ENCODE measurements at places on chromosomes 5 and 9. TPM values are rescaled to one million over a fixed set of nuclear protein-coding genes. Genes with fewer than 3 reads are reported as not detected.

DNA sequence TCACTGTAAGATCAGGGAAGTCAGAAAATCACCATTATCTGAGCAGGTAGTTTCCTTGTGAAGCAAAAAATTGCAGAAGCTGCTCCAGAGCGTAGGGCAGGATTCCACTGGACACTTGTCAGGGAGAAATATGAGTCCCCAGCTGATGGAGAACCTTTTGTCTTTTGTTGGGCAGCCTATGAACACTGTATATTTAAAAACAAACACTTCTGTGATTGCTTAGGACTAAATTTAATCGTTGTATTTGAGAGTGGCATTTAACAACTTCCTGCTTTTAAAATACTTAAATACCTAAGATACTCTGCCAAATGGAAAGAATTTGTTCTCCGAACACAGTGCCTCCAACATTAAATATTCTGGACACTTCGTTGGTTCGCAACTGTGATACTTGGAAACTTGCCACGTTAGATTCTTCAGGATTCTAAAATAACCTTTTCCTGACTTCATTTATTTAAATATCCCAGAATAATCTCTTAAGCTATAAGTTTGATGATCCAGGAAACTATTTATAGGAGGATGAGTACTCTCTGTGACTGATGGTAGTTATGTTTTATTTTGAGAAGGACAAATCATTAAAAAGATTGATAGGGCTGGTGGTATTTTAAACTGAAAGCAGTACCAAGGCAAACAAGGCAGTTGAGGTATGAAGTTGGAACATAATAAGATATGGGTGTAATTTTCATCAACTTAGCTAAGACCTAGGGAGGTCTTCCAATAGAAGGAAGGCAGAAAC lies 2.7 kb upstream of the HSPA4 start:
- no peak for DNase-seq

DNA sequence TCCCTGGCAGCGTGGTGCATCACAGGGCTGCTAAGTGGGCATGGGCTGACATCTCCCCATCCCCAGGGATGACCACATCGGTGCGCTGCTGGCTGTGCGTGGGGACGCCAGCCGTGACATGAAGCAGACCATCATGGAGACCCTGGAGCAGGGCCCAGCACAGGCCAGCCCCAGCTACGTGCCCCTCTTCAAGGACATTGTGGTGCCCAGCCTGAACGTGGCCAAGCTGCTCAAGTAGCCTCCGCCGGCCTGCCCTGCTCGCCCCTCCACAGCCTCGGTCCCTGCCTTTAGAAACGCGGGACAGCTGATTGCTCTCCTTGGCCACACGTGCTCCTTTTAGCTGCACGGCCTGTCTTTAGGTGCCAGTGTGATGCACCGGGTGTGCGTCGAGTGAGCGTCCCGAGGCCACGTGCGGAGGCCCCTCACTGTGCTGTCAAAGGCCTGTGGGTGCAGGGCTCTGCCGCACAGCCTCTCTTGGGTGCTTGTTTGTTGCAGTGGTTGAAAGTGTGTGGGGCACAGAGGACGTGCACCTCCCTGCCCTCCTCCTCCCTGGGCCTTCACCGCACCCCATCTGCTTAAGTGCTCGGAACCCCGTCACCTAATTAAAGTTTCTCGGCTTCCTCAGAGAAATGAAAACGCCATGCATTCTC lies 23.8 kb downstream of the EXOC3 start:
- DNase-seq = peak; percentile 4

- DNase-seq = no peak
These were observed 238.0 kb downstream of the ENC1 start for GRCh38 chr5:74402553-74402952.

DNA sequence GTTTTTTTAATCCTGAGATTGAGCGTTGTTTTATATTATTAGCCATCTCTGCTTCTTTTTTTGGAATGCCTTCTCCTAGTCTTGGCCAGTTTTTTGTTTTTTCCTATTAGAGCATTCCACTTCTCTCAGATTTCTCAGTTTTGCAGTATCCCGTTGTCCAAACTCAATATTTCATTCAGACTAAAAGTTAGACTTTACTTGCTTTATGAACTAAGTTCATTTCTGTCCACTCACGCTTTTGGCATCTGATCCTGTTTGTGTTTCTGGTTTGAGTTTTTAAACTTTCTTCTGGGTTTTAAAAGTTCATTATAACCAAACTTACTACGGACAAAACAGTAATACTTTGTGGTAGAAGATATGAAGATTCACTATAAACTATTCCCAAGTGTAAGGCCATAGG lies 288.3 kb upstream of the MPDZ start:
- no peak for DNase-seq

GRCh38 chr5:177130211-177131018 lies 3.2 kb upstream of the NSD1 start:
- no peak for DNase-seq

GRCh38 chr5:178279723-178280438 lies 47.3 kb upstream of the PHYKPL start:
- peak; percentile 87 for DNase-seq

DNA sequence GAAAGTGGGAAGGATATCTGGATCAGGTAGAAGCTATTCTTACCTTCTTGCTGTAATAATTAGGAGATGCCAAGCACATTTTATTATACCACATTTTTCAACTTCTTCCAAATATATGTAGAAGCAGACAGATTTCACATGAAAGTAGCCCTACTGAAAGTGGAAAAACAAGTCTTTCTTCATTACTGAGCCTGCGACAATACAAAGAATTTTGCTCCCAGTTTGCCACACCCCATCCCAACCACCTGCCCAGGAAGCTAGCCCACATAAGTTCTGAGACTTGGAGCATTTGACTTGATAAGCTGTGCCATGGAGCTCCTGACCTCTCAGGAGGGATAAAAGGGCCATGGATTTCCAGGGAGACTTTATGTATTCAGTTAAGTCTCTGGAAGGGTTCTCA lies 249.1 kb upstream of the ADCY2 start:
- peak; percentile 31 for DNase-seq

- DNase-seq = peak; percentile 89
These were observed 186.8 kb upstream of the KLF9 start for GRCh38 chr9:70601000-70601951.

DNA sequence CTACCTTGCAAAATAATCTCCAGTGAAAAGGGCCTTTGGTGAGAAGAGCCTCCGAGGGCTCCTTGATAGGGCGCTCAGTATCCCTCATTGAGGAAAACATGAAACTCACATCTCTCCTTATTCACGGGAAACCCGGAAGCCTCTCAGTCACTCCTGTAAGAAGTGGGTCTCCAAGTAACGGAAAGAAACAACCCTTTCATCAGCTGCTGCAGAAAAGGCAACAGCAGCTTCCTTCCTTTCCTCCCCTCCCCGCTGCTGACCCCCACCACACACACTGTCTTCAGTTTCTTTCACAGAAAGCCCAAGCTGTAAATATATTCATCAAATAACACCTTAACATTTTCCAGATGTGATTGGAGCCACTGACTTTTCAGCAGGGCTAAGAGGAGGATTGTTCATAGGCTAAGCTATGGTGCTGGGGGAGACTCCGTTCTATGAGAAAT lies 81.4 kb downstream of the C9orf152 start:
- no peak for DNase-seq

DNA sequence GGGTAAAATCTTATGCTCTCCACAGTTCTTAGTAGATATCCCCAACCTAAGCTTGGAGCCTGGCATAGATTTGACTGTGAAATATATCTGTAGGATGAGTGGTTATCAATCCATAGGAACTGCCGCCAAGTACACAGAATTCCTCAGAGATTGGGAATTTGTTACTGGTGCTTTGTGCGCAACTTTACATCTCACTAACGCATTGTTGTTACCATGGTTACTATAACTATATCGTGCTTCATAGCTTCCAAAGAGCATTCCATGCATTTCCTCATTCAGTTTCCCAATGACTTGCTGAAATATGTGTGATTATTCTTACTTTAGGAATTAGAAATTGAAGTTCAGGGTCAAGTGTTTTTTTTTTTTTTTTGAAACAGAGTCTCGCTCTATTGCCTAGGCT lies 9.5 kb upstream of the GGTA1 start:
- no peak for DNase-seq

DNA sequence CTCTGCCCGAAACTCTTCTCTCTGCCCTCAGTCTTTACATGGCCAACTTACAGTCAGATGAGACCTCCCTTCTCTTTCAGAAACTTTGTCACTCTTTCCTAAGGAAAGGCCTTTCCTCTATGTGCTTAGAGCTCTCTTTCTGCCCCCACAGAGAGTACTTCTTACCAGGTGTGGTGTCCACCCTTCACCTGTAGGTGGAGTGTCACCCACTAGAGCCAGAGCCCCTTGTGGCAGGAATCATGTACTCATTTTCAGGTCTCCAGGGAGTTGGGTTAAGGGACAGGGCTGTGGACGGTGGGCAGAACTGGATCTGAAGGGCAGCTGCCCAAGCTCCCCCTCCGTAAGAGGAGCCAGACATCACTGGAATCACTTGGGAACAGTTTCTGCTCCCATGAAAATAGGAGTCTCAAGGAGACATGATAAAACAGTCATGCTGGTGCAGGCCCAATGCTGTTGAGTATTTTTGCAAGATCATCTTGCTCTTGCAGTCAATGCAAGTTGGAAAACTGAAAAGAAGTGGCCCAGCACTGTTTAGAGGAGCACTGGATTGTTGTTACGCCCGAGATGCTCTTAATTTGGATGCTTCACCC lies 436.7 kb downstream of the ZSWIM6 start:
- peak; percentile 9 for DNase-seq

DNA sequence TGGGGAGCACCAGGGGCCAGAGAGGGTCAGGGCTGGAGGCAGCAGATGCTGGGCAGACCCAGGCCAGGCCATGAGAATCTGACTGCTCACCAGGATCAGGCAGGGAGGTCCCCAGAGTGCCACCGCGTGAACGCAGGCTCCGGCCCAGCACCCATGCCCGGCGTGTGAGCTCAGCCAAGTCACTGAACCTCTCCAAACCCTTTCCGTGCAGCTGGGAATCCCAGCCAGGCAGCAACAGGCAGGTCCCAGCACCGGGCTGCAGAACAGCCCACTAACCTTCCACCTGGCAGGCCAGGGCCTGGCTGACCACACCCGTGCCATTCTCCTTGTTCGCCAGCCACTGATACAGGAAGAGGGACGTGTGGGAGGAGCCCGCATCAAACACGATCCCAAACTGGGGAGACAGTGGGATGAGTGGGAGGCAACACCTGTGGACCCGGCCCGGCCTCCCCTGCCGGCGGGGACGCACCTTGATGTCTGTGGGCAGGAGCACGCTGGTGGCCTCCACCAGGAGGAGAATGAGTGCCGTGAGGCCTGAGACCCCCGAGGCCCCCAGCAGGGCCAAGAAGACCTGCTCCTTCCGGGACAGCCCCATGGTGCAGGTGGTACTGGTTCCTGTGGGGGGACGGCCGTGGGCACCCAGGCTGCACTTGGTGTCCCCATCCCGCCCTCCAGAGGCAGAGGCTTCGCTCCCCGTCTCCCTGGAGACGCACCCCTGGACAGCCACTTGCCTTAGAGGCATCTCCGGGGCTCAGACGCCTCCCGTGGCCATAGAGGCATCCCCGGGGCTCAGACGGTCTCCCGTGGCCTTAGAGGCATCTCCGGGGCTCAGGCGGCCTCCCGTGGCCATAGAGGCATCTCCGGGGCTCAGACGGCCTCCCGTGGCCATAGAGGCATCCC lies 3.2 kb downstream of the ENTPD8 start:
- no peak for DNase-seq

- DNase-seq = no peak
These were observed 291.2 kb upstream of the PTPRD start for GRCh38 chr9:10903969-10904368.

DNA sequence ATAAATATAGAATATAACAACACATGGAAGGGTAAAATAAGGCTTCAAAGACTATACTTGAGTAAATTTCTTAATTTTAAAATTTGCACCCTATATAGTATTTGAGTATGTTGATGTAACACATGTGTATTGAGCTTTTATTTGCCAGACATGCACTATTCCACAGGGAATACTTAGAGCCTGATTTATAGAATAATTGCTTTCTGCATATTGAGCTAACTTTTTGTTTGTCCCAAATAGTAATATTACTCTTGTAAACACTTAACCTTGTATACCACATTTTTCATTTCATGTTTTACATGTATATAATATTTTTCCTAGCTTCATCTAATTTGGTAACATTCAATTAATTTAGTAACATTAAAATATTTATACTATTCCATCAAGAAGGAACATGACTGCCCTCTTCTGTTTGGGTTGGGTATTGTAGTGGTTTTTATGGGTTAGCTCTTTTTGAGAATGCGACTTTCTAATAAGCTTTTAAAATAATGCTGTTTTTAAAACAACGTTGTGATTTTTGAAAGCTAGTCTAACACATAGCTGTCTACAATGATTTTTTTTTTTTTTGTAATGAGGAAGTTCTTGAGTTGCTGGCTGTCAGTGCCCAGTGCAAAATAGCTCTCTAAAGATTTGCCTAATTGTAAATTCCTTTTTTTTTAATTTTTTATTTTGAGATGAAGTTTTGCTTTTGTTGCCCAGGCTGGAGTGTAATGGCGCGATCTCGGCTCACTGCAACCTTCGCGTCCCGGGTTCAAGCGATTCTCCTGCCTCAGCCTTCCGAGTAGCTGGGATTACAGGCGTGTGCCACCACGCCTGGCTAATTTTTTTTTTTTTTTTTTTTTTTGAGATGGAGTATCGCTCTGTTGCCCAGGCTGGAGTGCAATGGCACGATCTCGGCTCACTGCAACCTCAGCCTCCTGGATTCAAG lies 4.8 kb downstream of the SUB1 start:
- DNase-seq = no peak

- no peak for DNase-seq
These were observed 3.7 kb upstream of the GPX3 start for GRCh38 chr5:151016700-151017099.

DNA sequence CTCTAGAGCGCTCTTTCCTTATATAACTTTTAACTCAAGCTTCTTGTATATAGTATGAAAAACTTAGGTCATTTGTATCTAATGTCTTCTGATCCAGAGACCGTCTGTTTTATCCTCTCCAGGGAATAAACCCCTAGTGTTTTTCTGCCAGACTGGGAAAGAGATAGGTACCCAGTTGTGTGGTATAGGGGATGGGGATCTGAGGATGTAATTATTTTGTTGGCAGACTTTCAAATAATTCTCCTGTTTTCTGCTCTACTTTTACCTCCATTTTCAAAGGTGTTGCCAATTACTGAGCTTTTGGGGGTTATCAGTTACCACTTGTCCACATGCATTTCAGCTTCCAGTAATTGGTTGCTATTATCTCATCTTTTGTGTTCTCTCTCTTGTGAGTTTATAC lies 17.9 kb downstream of the CCDC171 start:
- no peak for DNase-seq

DNA sequence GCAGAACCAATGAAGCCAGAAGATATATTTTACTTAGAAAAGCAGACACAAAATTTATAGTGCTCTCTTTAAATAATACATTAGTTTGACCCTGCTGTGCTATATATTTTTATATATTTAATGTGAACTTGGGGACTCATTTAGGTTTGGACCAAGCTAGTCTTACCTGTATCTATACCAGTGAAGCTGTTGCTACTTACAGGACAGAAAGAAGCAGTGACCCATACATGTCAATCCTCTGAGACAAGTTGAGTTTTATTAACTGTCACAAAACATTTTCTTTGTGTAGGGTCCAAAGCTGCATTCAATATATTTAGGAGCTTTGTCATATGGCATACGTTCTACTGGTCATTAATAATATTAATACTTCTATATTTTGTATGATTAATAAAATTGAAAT lies 327.7 kb upstream of the NUDT12 start:
- DNase-seq = no peak

GRCh38 chr9:5909976-5910375 lies 19.3 kb downstream of the MLANA start:
- DNase-seq = no peak

Gene GFI1B
- 1.7 TPM for total RNA-seq

Gene LRRC26
- total RNA-seq = 31.8 TPM

Gene BTNL8
- total RNA-seq = 57.2 TPM

Gene MAP1B
- total RNA-seq = 42.6 TPM

Gene TRIM14
- total RNA-seq = 58.7 TPM

Gene PCDHB16
- 0.20 TPM for total RNA-seq

Gene ADRA1B
- 9.0 TPM for total RNA-seq

Gene PJA2
- 93.8 TPM for total RNA-seq

Gene XRCC4
- total RNA-seq = not detected
